Fibroblast of the conjunctiva (primary cell): ENCODE measurements at places on chromosomes 1 and 21.
A peak's percentile ranks its signal among the peaks of the same experiment; 100 is the strongest.

DNA sequence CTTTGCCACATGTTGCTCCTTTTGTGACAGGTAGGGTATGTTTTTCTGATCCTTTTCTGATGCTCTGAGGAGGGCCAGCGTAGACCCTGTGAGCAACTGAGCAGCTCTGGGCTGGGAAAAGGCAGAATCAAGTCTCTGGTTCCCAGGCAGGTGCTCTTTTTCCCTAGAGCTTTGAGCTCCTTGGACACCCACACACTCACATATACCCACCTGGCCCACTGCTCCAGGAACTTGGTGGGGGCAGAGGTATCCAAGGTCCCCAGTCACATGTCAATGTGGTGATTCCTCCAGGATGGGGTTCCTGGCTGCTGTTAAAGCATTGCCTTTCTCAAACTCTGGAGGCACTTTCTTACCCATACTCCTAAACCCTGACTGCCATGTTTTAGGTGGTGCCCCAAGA, 5.4 kb downstream of the CD2 start:
- no peak for DNase-seq

DNA sequence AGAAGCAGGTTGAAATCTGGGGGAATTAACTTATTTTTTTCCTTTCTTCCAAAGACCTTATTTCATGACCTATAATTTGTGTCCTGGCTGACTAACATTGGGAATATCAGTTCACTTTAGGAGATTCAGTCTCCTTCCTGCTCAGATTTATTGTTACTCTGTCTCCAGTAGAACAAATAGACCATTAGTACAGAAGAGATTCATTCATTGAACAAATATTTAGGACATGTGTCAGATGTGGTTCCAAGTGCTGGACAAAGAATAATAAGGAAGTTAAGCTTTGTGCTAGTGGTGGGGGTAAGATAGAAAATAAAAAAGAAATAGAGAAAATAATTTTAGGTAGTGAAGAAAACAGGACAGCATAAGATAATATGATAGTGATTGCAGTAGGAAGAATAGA, 20.3 kb downstream of the ZMYM4 start:
- no peak for DNase-seq

DNA sequence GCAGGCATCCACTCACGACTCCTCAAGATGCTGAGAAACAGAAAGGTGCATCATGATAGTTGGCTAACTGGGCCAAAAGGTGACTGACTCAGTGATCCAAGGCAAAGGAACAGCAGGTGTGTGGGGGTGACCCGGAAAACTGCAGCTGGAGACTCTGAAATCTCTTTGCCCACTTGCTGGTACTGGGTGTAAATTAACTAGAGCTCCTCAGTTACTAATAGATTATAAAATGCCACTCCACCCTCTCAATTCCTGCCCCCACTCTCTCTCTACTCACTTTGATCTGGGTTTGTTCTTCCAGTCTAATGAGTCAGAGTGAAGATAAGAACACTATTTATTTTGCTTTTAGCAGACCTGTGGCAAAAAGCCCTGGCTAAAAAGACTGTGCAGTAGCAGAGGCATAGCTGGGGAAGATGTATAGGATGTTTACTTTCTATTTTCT, 7.2 kb upstream of the PIGC start:
- DNase-seq, result no peak

DNA sequence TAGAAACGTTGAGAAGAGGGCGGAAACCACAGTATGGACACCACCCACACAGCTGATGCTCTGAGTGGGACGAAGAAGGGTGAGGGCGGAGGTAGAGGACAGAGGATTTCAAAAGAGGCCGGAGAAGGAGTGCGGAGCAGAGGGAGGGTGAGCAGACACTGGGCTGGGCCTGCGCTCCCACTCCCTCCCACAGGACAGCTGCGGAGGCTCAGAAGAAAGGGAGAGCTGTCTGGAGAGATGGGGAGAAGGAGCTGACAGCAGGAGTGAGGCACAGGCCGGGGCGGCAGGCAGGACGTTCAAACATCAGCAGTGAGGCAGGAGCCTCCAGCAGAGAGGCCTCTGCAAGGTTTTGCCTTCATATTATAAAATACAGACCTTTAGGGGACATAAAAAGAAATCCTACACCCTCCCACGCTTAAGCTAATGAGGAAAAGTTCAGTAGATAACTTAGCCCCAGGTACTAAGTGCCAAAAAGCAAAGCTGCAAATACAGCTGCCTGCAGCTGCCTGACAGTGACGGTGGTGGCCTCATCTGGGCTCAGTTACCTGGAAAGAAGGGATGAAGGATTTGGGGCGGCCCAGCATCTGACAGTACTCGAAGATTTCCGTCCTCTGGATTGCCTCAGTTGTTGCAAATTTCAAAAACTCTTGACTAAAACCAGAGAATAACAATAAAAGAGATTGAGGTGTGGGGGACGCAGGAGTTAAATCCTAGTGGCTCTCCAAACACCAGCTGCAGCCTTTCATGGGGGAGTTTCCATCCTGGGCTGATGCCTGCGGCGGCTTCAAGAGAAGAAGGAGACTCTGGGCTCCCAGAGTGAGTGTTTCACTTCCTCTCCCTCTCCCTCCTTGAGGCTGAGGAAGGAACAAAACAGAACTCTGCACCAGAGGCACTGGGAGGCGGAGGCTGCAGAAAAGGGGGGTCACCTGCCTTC, 25.6 kb downstream of the SEC16B start:
- DNase-seq, result no peak

GRCh38 chr1:109438798-109439297, 12.6 kb upstream of the PSMA5 start:
- peak; percentile 84 for DNase-seq

DNA sequence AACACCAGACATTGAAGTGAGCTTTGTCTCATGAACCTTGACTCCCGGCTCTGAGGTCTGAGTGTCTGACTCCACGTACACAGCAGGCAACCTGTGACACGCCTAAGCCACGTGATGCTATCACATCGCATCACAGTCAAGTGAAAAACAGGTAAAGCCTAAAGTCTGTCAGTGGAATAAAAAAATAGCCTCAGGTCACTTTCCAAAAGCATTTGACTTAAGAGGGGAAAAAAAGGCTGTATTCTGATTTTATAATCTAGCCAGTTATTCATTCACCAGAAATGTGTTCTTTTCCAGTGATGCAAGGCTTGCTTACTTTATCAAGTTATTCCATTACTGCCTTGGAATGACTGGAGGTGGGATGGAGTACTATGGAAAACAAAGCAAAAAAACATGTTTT, 163.2 kb upstream of the HMCN1 start:
- DNase-seq, result no peak

- no peak for DNase-seq
Measured at GRCh38 chr1:231326248-231326647, 11.4 kb downstream of the EXOC8 start.

DNA sequence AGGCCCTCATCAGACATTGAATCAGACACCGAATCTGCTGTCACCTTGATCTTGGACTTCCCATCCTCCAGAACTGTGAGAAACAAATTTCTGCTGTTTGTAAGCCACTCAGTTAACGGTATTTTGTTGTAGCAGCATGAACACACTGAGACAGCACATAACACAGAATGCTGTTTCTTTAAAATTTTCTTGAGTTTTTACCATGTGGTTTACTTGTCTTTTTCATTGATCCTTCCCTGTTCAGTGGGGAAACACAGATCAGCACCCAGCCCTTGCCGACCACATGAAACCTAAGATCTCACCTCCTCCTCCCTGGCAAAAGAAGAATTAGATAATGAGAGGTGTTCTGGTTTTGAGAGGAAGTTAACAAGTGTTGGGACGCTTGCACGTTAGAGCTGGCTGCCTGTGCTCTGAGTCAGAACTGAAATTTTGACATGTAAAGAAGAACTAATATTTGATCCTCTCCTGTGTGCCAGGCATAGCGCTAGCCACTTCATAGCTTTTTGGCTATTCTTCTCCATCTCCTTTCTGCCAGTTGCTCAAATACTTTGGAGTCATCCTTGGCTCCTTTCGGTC, 179.6 kb downstream of the DHRS3 start:
- DNase-seq, result no peak

DNA sequence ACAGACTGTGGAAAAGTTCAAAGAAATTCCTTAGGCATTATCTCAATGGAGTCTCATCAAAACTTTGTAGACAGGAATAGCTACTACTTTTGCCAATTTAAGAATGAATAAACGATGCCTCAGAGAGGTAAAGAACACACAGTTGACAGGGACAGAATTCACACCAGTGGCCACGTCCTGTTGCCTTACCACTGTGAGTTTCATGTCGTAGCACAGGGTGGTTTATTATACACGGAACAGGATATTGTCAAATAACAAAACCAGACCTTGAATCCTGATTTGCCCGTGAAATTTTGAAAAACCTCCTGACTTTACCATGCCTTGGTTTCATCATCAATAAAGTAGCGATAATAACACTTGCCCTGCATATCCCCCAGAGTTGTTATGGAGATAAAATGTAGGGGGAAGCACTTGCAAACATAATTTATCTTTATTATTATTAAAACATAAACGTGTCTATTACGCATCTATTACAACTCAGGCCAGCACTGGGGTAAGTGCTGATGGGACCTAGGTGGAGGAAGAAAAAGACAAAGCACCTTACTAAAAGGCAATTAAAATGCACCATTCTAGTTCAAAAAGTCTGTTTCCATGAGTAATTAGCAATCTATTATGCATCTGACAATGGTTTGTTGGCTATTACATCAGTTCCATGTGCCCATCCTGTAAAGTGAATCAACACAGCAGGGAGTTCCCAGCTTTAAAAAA, 408.1 kb upstream of the RUNX1 start:
- no peak for DNase-seq

- DNase-seq, result no peak
Measured at GRCh38 chr1:98054786-98055185, 134.0 kb upstream of the DPYD start.

GRCh38 chr1:26890467-26890796, 349 bp upstream of the GPN2 start:
- no peak for DNase-seq
